ENCODE measurements at places on chromosomes 5 and 9.

GRCh38 chr9:6584881-6585597 lies 60.5 kb downstream of the GLDC start:
- no peak for DNase-seq

DNA sequence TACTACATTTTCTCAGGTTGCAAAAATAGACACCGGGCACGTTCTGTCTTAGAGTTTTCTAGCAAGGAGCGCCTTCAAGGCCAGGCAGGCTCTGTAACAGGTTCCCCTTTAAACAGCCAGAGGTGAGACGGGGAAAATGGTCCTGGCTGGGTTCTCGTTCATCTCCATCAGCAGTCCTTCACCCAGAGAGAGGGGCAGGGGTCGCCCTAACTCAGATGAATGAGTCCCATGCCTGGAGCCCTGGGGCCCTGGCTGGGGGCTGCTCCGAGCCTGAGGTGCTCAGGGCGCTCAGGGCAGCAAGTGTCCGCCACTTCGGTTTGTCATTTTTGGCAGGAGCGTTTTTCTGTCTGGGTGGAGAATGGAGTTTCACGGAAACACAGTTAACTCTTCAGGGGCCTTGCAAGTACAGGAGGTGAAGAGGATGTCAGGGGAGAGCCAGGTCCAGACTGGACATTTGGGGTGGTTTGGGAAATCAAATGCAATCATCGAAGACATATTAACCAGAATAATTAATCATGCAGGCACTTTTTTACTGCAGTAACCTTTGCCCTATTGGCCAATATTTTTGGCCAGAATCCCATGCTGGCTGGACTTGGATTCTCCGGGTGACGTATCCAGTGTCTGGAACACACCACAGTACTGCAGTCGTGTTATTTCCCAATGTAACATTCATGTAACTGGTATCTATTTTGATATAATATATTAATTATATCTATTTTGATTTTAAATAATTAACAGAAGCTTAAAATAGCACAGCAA lies 2.9 kb downstream of the NTNG2 start:
- DNase-seq: no peak

DNA sequence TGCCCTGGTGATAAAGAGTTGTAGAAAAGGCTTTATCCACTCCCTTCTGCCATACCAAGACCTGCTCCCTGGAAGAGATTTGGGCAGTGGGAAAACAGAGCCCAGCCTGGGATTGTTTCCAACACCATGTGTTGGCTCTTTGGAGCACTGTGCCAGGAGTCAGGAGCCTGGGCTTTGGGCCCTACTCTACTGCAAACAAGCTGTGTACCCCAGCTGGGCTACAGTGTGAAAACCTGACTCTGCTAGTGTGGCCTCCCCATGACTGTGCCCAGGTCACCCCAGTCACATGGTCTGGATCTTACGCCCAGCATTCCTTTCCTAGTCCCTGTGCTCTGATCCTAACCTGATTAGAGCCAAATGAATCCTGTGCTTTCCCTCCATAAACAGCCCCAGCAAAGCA lies 39.3 kb upstream of the SHB start:
- DNase-seq: no peak

GRCh38 chr9:7500521-7500920 lies 299.1 kb downstream of the DMAC1 start:
- DNase-seq: no peak

GRCh38 chr5:67206461-67206860 lies 9.9 kb upstream of the CD180 start:
- no peak for DNase-seq

GRCh38 chr5:78819166-78819565 lies 165.9 kb downstream of the ARSB start:
- DNase-seq: no peak

GRCh38 chr9:136231478-136232297 lies 13.9 kb downstream of the QSOX2 start:
- DNase-seq: no peak

DNA sequence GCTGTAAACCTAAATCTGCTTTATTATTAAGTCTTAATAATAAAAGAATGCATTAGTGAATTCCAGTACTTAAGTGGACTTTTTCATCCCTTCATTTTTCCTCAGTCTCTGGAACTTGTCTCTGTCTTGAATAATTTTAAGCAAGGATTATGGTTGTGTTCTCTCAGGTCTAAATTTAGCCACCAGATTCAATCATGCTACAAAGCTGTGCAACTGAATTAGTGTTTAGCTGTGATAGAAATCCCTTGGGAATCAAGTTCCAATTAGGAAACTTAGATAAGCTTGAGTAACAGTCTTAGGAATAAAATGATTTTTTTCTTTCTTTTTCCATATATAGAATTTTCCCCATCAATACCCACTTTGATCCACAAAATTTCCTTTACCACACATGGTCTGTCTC lies 104.3 kb downstream of the PLPPR1 start:
- no peak for DNase-seq

DNA sequence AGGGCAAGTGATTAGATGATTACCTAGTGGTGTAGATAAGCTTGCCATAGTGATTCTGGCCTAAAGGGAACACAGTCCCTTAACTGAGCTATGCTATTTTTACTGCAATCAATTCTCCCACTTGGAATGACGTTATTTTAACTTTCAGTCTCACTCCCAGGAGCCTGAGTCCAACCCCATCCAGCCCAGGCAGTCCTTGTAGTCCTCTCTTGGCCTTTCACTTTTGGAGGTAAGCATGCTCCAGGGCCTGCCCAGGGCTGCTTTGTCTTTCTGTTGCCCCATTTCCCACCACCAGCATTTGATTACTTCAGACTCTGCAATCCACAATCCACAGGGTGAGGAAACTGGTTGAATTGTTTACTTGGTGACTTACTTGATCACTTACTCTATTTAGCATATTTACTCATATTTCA lies 233.0 kb downstream of the CD180 start:
- no peak for DNase-seq

DNA sequence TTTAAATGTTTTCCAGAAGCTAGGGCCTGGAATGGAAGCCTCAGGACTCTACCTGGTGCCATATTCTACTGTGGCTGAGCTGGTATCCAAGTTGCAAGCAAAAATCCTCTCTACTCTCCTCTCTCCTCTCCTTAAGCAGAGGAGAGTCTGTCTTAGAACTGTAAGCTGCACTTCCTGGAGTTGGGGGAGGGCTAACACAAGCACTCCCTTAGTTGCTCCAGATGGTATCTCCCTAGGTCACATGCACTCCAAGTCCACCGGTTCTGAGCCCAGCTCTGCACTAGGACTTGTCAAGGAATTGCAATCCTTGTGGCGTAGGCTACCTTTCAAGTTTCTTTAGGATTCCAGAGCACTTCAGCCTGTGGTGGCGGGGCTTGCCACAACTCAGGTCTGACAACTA lies 513.9 kb upstream of the RGMB start:
- DNase-seq: no peak

- DNase-seq: no peak
Measured at GRCh38 chr5:53426512-53426830, 54.0 kb upstream of the FST start.

DNA sequence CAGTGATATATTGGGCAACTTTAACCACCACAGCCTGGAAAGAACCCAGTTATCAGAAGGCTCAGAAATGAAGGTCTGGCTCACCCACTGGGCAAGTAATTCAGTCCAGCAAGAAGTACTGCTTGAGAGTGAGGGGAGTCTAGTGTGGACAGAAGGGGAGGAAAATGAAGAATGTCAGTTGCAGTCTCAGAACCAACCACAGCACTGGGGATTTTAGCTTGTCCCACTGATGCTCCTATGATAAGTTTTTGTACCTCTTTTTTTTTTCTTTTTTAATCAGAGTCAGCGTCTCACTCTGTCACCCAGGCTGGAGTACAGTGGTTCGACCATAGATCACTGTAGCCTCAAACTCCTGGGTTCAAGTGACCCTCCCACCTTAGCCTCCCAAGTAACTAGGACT lies 9.4 kb upstream of the CD72 start:
- DNase-seq: no peak

DNA sequence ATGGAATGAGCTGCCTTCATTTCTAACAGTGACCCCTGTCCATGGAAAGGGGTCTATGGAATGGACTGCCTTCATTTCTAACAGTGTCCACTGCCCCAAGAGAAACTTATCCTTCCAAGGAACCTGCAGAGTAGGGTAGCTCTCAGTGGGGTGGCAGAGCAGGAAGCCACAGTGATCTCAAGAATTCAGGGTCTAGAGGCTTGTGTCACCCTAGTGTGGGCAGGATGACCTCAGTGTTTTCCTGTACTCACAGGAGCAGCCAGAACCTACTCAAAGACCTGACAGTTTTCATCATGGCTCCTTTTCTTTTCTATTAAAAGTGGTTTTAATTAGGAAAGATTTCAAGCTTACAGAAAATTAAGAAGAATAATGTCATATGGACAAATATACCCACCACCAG lies 27.5 kb downstream of the SEC61B start:
- no peak for DNase-seq

GRCh38 chr9:88280816-88281382 lies 107.3 kb upstream of the SPIN1 start:
- no peak for DNase-seq

DNA sequence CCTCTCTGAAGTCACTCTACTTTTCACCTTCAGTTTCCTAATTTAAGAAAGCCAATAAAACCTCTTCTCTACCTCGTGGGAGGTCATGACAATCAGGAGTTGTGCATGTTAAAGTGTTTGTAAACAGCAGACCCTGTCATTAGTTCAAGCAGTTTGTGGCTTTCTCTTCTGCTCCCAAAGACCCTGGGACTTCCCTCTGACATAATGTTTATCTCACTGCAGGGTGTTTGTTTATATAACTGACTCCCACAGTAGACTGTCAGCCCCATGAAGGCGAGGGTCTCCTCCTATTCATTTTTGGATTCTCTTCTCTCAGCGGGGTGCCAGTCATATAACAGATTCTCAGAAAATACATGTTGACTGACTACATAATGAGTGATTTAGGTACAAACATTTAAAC lies 360.0 kb upstream of the ZNF462 start:
- DNase-seq: no peak

DNA sequence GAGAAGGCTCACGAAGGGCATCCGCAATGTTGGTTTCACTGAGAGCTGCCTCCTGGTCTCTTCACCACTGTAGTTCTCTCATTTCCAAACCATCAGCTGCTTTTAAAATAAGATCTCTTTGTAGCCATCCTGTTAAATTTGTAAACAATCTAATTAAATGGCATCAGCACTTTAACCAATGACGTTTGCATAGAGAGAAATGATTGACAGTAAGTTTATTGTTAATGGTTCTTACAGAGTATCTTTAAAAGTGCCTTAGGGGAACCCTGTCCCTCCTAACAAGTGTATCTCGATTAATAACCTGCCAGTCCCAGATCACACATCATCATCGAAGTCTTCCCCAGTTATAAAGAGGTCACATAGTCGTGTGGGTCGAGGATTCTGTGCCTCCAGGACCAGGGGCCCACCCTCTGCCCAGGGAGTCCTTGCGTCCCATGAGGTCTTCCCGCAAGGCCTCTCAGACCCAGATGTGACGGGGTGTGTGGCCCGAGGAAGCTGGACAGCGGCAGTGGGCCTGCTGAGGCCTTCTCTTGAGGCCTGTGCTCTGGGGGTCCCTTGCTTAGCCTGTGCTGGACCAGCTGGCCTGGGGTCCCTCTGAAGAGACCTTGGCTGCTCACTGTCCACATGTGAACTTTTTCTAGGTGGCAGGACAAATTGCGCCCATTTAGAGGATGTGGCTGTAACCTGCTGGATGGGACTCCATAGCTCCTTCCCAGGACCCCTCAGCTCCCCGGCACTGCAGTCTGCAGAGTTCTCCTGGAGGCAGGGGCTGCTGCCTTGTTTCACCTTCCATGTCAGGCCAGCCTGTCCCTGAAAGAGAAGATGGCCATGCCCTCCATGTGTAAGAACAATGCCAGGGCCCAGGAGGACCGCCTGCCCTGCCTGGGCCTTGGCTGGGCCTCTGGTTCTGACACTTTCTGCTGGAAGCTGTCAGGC lies 16.6 kb downstream of the SQSTM1 start:
- DNase-seq: no peak

DNA sequence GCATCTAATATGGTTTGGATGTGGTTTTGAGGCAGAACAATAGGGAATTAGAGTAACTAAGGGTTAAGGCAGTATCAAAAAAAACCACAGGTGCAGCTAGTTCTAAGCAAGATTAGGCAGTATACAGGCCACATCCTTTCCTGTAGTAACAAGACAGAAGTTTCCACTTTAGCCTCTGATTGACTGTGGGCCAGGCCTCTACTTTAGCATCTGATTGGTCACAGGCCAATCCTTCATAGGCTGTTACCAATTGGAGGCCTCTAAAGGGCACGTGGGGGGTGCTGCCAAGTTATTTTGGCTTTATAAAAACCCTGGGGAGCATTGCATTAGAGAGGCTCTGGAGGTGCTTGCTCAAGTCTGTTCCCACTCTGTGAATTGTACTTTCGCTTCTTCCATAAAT lies 144.1 kb upstream of the ST8SIA4 start:
- DNase-seq: no peak

- DNase-seq: no peak
Measured at GRCh38 chr5:1363160-1363559, 18.3 kb upstream of the CLPTM1L start.

DNA sequence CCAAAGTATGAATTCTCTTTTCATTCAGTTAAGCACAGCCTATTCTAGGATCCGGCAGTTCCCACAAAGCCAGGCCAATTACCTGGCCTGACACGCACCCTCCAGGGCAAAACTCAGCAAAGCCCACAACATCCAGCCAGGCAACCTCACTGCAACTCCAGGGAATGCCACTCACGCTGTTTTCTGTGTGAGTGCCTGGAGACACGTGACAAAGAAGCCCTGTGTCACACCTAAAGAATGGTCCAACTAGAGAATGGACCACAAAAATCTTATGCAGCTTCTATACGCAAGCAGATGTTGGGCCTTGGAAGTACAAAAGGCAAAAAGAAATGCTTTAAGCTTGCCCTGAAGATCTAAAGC lies 20.2 kb downstream of the RETREG1 start:
- DNase-seq: no peak

DNA sequence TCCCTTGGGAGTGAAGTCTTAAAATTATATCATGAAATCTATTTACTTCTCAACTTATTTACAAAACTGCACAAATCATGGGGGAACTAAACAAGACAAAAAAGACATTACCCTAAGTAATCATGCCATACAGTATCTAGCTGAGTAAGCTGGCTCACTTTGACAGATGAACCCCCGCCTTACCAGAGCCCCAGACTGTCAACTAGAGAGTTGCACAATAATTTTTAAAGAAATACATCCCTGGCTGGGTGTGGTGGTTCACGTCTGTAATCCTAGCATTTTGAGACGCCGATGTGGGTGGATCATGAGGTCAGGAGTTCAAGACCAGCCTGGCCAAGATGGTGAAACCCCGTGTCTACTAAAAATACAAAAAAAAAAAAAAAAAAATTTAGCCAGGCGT lies 62.3 kb downstream of the LPAR1 start:
- DNase-seq: no peak

DNA sequence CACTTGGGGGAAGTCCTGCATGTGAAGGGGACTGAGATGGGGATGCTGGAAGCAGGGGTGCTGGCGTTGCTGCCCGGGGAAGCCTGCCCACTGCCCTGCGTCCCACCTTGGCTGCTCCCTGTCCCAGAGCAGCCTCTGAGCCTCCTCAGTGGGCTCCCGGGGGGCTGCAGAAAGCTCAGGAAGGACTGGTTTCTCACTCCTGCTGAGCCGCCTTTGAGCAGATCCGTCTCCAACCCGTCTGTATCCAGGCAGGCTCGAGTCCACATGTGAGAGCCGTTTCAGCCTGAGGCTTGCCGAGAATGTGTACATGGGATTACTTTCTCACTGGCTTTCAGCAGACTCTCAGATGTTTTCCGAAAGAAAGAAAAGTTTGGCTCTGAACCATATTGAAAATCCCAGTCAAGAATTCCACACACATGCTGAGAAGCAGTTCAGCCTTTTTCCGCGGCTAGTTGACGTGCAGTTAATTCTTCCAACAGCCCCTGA lies 95.3 kb upstream of the COL5A1 start:
- no peak for DNase-seq

- DNase-seq: no peak
Measured at GRCh38 chr9:124594225-124594624, 87.0 kb upstream of the NR5A1 start.

Measured in activated T-helper 1 cell treated with anti-CD3 and anti-CD28 coated beads, Interleukin-2, amount 50 U/mL, for 16 hours (primary cell).